ENCODE measurements at places on chromosomes 1 and 21.

- DNase-seq = no peak
Measured at GRCh38 chr1:19682257-19682656, 17.6 kb downstream of the HTR6 start.

DNA sequence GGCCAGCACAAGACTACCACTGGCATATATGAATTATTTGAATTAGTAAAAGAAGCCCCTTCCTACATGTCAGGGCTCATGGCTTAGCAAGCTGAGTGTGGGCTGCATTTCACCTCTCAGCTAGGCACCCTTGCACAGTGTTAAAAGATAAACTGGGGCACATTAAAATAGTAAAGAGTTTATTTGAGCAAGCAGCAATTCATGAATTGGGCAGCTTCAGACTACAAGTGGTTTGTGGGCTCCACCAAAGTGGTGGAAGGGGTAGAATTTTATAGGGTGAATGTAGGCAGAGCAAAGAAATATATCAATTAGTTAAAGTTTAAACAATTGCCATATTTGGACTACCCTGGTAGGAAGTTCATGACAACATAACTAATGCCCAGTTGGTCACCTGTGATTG lies 178.8 kb downstream of the PLPP3 start:
- DNase-seq = no peak

GRCh38 chr1:219088778-219089557 lies 84.7 kb upstream of the LYPLAL1 start:
- peak; percentile 95 for DNase-seq

GRCh38 chr1:98034505-98034904 lies 113.7 kb upstream of the DPYD start:
- DNase-seq = no peak

- no peak for DNase-seq
Measured at GRCh38 chr1:70140894-70141293, 64.5 kb downstream of the LRRC40 start.

DNA sequence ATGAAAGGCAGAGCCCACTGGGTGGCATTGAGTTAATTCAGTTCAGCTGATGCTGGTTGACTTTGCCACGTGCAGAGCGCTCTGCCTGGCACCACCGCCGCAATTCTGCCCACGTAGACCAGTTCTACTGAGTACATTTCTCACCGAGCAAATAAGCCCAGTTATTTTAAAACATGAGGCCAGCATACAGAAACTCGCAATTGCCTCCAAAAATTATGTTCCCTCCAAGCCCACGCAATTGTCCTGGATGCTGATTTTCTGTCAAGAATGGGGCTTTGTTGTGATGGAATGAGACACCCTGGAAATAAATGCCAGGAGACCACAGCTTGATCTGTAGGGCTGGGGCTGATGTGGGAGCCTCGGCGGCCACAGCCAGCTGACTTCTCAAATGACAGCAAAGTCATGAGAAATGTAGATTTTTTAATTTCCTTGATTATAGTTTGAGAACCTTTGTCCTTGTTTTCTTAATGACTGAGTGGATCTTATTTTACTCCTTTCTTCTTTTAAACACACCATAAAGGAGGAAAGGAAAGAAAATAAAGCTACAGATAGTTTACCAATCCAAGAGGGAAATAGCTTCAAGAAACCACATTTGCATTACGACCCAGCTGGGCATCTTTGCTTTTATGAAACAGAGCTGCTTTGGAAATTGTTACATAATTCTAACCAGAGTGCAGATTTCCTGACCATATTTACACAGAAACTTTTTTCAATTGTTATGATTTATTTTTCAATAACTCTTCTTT lies 11.6 kb upstream of the PARP1 start:
- no peak for DNase-seq

DNA sequence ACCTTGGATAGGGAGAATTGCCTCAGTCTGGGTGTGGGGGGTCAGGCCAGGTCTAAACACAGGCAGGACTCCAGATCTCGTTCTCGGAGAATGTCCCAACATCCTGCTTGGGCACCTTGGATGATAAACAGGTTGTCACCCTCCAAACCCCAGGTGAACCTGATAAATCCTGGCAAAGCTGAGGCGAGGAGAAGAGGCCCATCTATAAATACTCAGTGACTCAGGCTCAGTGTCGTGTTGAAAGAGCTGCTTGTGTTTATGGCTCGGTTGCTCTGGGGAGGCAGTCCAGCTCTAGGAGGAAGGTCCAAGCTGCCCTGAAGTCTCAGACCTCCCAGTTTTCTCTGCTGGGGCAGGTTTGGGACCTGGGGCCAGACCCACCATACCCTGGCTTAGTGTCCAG lies 15.8 kb upstream of the TRIM63 start:
- DNase-seq = no peak

GRCh38 chr1:223717695-223718363 lies 5.5 kb downstream of the CAPN2 start:
- DNase-seq = peak; percentile 87

GRCh38 chr1:245361065-245361464 lies 206.3 kb downstream of the KIF26B start:
- DNase-seq = no peak

GRCh38 chr1:116666187-116667077 lies 1.1 kb downstream of the IGSF3 start:
- no peak for DNase-seq

DNA sequence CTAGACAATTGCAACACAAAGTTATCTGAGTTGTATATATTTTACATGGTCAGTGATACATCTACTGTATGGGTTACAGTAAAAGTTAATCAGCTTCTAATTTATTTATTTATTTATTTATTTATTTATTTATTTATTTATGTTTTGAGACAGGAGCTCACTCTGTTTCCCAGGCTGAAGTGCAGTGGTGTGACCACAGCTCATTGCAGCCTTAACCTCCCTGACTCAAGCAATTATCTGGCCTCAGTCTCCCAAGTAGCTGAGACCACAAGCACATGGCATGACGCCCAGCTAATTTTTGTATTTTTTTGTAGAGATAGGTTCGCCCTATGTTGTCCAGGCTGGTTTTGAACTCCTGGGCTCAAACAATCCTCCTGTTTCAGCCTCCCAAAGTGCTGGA lies 241.6 kb downstream of the PTPRC start:
- no peak for DNase-seq

DNA sequence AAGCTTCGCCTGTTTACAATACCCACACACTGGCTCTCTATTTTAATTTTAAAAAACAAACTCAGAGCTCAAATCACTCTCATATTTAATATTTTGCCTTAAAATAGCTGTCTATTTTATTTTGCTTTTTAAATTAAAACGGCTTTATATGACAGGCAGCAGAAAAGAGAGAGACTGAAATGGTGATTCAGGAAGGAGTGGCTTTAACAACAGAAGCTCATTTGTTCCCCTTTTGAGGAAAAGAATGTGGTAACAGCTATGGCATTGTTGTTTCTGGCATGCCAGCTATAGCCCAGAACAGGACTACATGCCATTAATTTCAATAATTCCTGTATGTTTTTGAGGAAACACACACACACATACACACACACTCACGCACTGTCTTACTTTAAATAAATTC lies 234.2 kb upstream of the PTBP2 start:
- DNase-seq = no peak

DNA sequence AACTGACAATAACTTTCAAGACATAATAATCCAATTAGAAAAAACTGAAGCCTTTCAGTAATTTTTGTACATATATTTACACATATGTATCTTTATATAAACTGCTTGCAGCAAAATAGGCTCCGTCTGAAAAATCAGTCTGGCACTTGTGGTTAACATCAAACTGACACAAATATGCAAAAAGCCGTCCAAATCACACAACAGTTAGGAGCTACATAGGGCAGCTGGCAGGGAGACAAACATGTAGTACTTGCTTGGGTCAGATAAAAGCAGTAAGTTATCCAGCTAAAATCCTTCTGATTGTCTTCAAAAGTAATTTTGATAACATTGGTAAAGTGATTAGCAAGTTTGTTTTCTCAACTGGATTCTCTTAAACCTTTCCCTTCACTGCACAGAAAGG lies 14.7 kb upstream of the GUCA2A start:
- DNase-seq = no peak

- DNase-seq = peak; percentile 68
Measured at GRCh38 chr1:174114788-174115448, 44.4 kb upstream of the RABGAP1L start.

DNA sequence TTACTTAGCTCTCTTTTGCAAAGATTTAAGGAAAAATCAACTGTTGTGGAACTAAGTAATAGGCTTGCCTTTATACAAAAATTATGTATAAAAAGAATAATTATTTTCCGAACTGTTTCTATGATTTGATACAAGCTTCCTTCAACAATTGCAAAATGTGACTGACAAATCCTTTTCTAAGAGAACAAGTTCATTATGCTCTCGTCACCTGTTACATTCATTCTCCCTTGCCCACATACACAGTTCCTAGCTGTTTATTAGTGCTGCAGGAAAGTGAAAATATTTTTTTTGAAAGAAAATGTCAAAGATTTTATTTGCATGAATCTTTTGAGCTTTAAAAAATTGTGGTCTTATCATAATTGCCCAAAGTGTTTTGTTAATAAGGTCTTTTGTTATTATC lies 466.2 kb downstream of the USP25 start:
- DNase-seq = no peak

DNA sequence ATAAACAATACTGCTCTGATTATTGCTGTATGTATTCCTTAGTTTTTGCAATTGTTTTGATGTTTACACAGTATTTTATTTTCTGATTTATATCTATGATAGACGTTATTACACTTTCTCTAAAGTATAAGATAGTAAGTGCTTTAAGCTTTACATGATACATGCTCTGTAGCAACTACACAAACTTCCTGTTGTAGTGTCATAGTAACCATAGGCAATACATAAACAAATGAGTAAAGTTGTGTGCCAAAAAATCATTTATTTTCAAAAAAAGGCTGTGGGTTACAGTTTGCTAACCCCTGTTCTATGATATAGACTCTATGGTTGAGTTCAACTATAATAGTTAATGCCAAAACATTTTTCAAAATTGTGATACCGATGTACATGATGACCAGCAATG lies 1156.4 kb downstream of the AMY1C start:
- no peak for DNase-seq

DNA sequence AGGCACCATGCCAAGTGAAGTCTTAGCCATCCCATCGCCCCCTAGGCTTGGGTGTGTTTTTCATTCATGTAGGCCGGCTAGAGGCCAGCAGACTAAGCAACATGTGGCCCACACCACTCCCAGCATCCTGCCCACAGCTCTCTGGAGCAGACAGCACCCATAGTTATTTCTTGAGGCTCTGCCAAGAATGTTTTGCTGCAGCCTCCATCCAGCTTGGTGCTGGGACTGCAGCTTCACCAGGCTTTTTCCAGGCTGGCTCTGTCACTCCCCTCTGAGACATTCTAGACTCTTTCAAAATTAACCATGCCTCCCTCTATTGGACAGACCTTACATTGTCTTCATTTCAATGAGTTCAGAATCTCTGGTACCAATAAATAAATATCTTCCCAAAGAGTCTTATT lies 104.2 kb downstream of the DUSP10 start:
- no peak for DNase-seq

DNA sequence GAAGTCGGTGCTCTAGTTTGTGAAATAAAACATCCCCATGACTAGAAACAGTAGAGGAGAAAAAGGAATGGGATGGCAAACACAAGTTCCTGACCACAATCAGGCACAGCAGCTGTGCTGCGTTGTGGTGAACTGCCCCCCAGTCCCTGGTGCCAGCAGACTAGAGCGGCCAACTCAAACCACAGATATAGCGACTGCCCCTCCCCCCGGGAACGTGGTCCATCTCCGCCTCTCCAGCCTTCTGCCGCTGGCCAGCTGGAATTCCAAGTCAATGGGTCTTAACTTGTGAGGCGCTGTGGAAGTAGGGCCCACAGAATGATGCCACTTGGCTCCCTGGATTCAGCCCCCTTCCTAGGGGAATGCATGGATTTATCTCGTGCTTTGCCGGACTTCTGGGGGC lies 41.6 kb upstream of the ZNF678 start:
- no peak for DNase-seq

- DNase-seq = no peak
Measured at GRCh38 chr1:185934476-185935189, 200.4 kb downstream of the HMCN1 start.

- no peak for DNase-seq
Measured at GRCh38 chr1:25706146-25707089, 89.8 kb downstream of the MAN1C1 start.

DNA sequence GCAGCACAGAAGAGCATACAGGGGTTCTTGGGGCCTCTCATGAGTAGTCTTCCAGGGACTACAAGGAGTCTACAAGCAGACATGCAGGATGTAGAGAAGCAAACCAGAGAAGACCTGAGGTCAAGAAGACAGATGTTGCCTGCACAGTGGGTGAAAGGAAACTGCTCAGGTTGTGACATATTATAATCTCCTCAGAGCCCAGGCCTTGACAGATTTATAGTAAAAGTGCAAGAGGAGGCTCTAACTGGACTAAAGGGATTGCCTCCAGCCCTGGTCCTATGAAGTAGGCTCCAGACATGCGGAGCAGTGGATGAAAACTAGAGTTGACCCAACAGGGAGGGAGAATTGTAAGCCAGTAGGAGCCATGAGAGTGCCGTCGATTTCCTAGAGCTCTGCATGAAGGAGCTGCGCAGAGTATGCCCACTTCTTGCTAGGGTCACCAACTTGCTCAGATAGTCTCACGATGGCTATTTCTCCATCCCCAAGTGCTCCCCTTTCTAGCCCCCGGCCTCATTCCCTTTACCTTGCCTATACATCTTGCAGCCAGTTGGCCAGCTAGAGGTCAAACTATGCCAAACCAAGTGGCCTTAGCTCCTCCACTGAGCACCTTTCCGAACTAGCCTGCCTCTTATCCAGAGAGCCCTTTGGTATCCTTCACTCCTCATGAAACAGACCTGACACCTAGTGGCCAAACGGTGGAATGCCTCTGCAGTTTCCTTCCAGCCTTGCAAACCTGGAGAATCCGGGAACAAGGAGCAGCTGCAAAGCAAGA lies 36.2 kb upstream of the IPO9 start:
- DNase-seq = peak; percentile 24

DNA sequence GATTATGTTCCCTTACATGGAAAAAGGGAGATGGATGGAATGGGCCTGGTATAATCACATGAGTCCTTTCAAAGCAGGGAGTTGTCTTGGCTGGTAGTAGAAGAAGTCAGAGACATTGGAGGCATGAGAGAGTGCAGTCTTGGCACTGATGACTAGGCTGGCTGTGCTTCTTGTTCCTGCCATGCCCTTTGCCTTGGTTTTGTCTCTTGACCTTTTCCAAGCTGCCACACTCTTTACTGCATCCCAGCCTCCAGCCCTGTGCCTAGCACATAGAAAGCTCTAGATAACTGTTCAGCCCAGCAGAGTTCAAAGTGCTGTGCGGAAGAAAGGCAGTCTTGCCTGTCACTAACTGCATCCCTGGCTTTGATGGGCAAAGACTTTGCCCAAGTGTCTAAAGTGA lies 412.6 kb downstream of the PRDM2 start:
- DNase-seq = no peak

GRCh38 chr1:19034721-19035120 lies 78.2 kb upstream of the IFFO2 start:
- no peak for DNase-seq
